Activated CD4-positive, alpha-beta T cell treated with anti-CD3 and anti-CD28 coated beads, Interleukin-10, Interleukin-2, amounts not matched to agents 100 ng/mL and 50 ng/mL, durations not matched to agents 16 hours and 8 hours (primary cell): ENCODE measurements at places on chromosomes 7 and 10.

DNA sequence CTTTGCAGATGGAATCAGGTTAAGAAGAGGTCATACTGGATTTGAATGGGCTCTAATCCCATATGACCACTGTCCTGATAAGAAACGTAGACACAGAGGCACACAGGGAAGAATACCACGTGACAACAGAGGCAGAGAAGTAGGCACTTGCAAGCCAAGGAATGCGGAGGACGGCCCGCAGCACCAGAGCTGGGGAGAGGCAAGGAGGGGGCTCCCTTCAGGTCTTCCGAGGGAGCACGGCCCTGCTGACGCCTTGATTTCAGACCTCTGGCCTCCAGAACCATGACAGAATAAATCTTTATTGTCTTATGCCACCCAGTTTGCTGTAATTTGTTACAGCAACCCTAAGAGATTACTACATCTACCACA lies 44.7 kb upstream of the TMEM213 start:
- no peak for DNase-seq

DNA sequence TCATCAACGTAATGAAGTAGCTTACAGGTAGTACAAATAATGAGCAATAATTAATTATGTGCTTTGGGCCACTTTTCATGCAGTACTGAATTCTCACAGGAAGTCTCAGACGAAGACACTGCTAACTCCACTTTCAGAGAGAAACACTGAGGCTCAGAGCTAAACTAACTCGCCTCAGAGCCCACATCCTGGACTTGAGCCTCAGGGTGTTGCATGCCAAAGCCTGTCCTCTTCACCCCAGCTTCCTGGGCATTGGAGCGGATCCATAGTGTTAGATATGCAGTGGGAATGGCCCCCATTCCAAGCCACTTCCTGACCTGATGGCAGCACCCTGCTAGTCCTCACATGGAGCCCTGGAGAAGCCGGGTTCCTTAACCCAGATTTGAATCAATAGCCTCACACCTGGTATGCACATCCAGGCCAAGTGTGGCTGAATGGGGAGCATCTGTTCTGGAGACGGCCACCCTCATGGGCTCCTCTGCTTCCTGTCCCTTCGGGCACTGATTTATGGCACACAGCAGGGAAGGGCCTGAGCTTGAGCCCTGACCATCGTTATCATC lies 265.1 kb upstream of the ZNF32 start:
- DNase-seq: no peak

DNA sequence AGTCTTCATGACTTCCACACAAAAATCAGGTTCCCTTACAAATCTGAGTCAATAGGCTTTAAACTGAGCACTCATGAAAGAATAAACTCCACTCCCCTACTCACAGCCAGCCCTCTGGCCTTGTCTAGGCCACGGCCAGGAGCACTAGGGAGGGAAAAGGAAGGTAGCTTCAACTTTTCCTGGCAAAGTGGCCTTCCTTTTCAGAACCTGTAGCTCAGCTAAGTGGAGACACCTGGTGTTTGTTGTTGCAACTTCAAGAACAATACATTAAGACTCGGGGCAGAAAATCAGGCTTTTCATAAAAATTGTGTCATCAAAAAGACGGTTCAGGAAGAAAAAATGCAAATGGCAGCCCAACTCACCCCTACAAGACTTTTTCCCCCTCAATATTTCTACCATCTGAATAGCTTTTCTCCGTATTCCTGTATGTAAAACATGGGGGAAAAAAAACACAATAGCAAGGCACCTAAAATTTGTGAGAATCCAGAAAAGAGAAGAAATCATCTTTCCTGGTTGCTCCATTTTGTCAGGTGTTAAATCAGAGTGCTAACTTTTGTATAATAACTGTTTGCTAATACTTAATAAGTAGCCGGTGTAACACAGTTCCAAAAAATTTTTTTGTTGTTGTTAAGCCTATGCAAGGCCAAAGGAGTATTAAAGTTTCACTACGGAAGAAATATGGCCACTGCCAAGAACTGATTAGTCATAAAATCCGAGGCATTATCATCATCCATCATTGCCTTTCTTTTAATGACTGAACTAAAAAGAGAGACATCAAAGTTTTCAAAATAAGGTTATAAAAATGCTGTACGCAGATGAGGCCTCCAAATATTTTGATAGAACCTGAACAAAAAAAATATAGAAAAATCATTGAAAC lies 66.2 kb upstream of the ARID5B start:
- DNase-seq: peak; percentile 62

GRCh38 chr10:33381451-33382215 lies 47.2 kb upstream of the NRP1 start:
- DNase-seq: no peak

GRCh38 chr10:132279873-132280645 lies 27.7 kb downstream of the STK32C start:
- no peak for DNase-seq

GRCh38 chr7:127336458-127336857 lies 56.0 kb downstream of the ZNF800 start:
- DNase-seq: no peak

GRCh38 chr7:12138421-12138820 lies 72.7 kb upstream of the TMEM106B start:
- no peak for DNase-seq

DNA sequence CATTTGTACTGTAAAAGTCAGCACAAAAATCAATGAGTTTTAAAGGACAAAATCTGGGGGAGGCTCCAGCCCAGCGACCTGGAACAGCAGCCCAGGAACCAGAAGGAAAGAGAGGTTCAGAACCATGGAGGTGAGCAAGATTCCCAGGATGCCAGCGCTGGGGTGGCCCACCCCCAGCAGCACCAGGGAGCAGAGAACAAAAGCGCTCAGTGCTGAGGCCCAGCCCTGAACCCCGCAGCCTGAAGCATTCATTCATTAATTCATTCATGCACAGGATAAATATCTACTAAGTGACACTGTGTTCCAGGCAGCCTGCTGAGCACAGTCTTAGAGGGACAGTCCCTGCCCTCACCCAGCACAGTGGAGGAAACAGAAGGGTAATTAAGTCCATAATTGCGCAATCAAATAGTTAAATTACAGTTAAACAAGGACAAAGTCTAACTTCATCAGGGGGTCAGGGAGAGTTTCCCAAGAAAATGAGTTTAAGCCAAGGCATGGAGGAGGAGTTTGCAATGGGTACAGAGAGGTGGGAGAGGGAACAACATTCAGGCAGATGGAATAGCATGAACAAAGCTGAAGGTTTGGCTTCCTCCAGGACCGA lies 202.3 kb downstream of the GRID1 start:
- DNase-seq: no peak

DNA sequence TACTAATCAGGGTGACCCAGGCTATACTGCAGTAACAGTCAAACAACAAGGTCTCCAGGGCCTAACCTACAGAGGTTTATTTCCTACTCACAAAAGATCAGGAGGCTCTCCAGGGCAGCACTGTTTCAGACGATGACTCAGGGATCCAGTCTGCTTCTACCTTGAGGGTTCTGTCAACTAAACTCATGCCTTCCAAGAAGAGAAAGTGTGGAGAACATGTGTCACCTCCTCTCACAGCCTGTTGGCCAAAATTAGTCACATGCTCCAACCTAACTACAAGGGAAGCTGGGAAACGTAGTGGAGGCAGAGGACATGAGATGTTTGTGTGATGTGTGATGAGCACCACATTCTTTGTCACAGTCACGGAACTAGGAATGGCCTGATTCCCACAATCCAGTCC lies 14.7 kb upstream of the INA start:
- DNase-seq: peak; percentile 25
